ENCODE measurements at places on chromosomes 5 and 9.

- DNase-seq: peak; percentile 51
These were observed 13.8 kb downstream of the PROP1 start for GRCh38 chr5:177982072-177982727.

- DNase-seq: no peak
These were observed 140.8 kb downstream of the COL23A1 start for GRCh38 chr5:178449163-178450070.

DNA sequence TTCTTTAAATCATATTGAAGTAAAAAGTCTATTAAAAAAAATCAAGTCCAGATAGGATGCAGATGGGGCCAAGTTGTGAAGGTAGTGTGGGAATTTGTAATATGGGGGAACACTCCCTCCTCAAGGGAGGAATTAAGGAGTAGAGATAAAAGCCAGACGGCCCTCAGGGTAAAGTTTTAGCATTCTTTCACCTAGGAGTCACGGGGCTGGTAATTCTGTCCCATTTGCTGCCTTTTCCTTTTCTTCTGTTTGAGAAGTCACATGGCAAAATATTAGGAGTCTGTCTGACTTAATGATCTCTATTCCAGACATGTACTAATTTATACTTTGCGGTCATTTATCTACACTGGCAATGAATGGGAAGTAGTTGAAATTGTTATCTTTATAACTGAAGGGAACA lies 61.9 kb downstream of the SNX24 start:
- DNase-seq: no peak

DNA sequence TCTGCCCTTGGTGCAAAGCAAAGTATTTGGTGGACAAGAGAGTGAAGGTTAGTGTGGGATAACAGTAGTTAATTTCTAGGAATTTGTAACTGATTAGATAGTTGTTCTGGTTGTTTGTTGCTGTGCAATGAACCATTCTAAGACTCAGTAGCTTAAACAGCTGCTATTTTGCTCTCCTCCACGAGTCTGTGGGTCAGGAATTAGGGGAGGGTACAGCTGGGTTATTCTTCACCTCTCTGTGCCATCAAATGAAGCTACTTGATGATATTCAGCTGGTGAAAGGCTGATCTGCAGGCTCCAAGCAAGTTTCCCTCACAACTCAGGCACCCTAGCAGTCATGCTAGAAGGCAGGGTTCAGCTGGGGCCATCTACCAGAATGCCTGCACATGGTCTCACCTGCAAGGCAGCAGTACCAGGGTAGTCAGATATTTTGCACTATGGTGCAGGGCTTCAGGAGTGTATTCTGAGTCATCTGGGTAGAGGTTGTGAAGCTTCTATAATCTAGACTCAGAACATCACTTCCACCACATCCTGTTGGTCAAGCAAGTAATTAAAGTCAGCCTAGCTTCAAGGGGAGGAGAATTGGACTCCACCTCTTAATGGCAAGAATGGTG lies 159.5 kb upstream of the SLC28A3 start:
- DNase-seq: no peak

DNA sequence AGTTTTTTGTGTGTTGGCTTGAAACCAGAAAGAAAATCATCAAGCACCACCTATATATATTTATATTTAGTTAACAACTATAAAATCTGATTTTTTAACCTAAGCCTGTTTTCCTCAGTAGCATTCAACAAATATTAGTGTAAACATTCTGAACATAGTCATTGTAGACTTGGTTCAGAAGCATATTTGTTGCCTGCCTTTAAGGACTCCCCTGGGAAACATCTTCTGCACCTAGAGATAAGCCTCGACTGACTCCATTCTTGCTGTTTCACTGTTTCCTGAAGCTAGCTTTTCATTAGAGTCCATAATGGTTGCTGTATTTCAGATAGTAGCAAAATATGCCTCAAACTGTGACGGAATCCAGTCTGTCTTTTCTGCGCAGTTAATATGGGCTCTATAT lies 123.5 kb downstream of the TRIO start:
- DNase-seq: no peak

GRCh38 chr9:77770340-77770739 lies 122.2 kb upstream of the GNA14 start:
- DNase-seq: no peak

DNA sequence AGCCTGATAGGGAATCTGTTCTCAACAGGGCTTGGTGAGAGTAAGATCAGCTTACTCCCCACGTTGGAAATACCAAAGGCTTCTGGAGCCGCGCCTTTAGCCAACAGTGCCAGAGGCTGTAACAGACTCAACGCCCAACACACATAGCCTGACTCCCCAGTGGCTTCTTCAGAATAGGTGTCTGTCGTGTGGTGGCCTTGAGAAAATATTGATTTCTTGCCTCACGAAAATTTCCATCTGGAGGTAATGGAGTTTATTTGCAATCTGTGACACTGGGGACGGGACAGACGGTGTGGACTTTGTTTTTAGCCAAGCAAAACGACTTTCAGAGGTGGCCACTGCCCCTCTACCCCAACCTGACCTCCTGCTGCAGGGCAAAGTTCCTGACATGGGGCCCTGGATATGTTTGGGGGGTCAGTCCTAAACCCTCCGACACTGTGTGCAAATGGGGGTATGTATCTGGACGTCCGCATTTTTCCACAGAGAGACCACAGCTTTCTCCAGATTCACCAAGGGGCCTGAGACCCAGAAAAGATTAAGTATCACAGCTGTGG lies 189.3 kb downstream of the CDK5RAP2 start:
- no peak for DNase-seq

DNA sequence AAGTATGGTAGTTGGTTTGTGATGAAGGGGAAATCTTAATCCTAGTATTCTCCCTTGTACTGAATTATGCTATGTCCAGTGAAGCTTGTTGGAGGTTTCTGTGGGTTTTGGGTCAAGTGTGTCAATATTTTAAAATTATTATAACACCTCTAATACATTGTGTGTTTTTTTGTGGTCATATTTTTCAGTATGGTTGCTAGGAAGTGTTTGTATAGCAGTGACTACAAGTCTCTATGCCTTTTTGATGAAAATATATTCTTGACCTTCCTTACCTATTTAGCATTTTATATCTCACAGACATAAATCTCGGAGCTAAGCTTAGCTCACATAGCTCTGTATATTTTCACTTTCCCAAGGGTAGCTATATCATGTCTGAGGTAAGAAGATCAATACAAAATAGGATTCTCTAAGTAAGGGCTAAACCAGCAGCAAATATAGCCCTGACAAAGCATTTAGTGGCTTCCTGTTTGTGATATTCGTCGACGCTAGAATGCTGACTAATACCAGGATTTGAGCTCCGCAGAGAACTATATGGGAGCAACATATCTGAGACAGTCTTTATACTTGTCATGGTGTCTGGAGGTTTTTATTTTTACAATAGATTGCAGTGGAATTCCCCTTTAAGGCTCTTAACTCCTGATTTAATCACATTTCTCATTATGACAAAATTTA lies 82.3 kb downstream of the MACIR start:
- no peak for DNase-seq

GRCh38 chr5:144011388-144011787 lies 159.1 kb downstream of the YIPF5 start:
- DNase-seq: no peak

DNA sequence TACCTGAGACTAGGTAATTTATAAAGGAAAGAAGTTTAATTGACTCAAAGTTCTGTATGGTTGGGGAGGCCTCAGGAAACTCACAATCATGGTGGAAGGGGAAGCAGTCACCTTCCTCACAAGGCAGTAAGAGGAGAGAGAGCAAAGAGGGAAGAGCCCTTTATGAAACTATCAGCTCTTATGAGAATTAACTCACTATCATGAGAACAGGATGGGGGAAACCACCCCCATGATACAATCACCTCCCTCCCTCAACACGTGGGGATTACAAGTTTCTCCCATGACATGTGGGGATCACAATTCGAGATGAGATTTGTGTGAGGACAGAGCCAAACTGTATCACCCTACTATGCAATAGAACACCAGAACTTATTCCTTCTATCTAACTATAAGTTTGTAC lies 27.9 kb downstream of the CD274 start:
- no peak for DNase-seq

- peak; percentile 42 for DNase-seq
These were observed 160.9 kb upstream of the SLC30A5 start for GRCh38 chr5:68932830-68933434.

DNA sequence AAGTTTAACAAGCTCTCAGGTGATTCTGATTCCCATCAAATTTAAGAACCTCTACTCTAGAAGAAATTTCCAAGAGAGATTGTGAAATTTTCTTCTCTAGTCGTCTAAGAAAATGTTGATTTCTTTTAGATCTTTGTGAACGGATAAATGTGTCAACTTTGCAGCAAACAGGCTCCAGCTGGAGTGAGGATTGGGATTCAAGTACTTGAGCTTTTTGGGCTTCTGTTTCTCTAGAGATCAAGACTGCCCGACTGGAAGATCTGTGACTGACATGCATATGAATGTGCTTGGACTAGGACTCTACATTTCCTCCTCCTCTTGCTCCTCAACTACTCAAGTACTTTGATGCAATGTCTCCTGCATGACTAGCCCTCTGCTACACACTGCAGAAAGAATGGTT lies 388.3 kb downstream of the TMEM38B start:
- DNase-seq: no peak

DNA sequence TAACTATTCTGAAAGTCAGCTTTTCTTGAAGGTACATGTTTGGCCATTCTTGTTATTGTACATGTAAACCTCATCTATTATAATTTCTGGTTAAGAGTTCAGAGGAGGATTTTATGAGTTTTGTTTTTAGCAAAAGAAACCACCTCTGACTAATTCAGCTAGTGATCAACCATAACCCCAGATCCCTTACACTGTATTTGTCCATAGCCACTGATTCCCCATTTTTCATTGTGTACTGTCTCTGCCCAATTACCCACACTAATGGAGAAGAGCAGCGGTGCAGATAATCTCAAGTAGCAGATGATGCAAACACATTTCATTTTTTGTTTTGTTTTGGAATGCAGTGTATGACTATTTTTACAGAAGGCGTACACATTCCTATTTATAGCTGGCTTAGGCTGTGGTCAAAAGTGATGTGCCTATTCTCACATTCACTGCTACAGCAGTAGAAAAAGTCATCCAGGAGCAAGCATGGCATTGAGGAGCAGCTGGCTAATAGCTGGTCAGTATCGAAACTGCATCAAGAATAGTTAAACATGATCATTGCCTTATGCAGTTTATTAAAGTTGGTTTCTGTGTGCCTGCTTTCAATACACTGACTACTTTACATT lies 988.3 kb downstream of the DTWD2 start:
- no peak for DNase-seq

- DNase-seq: no peak
These were observed 611 bp downstream of the EXOSC3 start for GRCh38 chr9:37784291-37784615.

DNA sequence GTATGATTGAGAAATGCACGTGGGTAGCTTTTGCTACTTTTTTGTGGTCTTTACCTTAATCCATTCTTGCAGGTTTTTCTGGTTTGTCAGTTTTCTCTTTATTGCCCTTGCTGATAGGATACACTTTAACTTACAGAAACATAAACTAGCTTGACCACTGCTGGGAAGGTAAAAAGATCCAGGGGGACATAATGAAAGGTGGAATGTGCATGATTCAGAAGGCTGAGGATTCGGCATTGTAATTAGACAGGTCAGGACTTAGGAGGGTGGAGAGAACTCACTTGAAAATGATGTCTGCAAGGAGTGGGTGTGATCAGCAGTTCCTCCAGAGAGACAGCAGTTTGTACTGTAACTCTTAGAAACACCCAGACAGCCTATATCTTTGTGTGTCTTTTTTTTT lies 19.8 kb upstream of the TXNDC8 start:
- DNase-seq: no peak

- DNase-seq: no peak
These were observed 586 bp upstream of the MTAP start for GRCh38 chr9:21801683-21802417.

DNA sequence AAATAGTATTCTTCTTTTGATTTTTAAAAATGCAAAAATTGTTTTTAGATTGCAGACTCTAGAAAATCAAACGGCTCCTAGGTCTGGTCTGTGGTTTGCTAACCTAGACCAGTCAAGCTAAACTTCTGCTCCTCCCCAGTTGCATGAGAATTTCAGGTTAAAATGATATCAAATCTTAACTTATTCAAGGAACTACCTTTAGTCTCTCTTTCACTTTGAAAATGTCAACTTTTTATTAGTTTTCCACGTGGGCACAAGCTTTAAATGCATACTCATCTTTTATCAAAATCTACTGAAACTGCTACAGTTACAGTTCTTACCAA lies 8.8 kb downstream of the CAMK4 start:
- no peak for DNase-seq

GRCh38 chr9:114263853-114264510 lies 58.9 kb upstream of the ORM1 start:
- DNase-seq: no peak

- DNase-seq: no peak
These were observed 564.0 kb upstream of the ACO1 start for GRCh38 chr9:31820426-31820825.

- peak; percentile 73 for DNase-seq
These were observed at the start of gene UAP1L1 for GRCh38 chr9:137077010-137077747. Gene UAP1L1 (plus strand): TSS chr9:137077517. CDS start chr9:137077533, 16 bp downstream.

- DNase-seq: no peak
These were observed 943 bp downstream of the SFXN1 start for GRCh38 chr5:175479125-175479881.

DNA sequence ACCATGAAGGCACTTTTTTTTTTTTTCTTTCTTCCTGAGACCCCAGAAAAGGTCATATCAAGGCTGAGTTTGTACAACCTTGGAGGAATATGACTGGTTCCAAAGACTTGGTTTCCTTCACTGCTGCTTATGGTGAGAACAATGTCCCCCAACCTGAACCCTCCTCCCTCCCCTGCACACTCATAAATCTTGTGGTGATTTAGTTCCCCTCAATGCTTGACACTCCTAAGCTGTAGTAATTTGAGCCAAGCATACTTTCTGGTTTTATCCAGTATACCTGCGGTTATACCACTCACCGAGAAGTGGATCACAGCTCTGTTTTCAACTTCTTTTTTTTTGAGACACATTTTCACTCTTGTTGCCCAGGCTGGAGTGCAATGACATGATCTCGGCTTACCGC lies 149.9 kb upstream of the KLF4 start:
- DNase-seq: no peak

DNA sequence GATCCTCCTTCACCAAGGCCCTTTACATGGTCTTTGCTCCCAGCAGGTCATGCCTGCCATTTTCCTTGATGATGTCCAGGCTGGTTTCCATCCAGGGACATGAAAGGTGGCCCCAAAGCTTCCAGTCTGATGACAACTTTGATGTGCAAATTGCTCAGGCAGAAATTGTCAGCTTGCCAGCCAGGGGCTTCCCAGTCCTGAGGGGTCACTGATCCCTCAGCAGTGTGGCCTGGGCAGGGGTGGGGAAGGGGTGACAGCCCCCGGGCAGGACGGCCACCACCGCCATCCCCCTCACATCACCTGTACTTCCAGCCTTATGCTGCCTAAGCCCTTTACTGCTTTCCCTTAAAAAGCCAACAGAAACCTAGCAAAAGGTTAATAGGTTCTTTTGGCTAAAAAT lies 96.3 kb downstream of the ANKRD33B start:
- no peak for DNase-seq
